ENCODE measurements at places on chromosomes 11 and 22. TPM values are rescaled to one million over a fixed set of nuclear protein-coding genes. Genes with fewer than 3 reads are reported as not detected.

GRCh38 chr22:36918586-36919284, 5.3 kb downstream of the CSF2RB start:
- no peak overlapping the region for H3K4me3 ChIP-seq
- DNase-seq: no peak
- no peaks in the 10 kb centered on the region for H3K36me3 ChIP-seq

DNA sequence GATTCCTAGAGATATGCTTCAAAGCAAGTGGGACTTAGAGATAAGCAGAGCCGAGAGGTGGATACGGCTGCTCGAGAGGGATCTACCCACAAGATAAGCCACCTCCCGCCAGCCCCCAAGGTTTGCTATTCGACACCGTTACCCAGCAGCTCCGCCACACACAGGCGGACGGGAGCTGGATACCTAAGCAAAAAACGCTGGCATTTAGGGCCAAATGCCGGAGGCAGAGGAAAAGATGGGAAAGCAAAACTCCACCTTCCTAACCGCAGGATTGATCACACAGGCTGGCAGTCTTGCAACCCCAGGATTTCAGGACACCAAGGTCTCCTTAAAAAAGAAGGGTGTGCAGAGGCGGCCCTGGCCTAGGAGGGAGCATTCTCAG, 709 bp downstream of the FTH1 start:
- peaks cover 22% of the 10 kb centered on the region for H3K36me3 ChIP-seq
- peaks cover 29% of the 10 kb centered on the region for H3K4me1 ChIP-seq
- peak overlapping the region; percentile 56 for H3K27ac ChIP-seq

GRCh38 chr11:77322506-77322905, 21.0 kb upstream of the GDPD4 start:
- H3K4me1 ChIP-seq: peaks cover 10% of the 10 kb centered on the region
- DNase-seq: peak; percentile 95
- H3K27ac ChIP-seq: no peak overlapping the region
- no peaks in the 10 kb centered on the region for H3K27me3 ChIP-seq

GRCh38 chr11:64762674-64763525, 3.1 kb upstream of the PYGM start:
- peaks cover 24% of the 10 kb centered on the region for H3K4me1 ChIP-seq
- peak overlapping the region; percentile 20 for H3K27ac ChIP-seq
- no peaks in the 10 kb centered on the region for H3K27me3 ChIP-seq
- no peak overlapping the region for H3K4me3 ChIP-seq
- peak; percentile 76 for DNase-seq

DNA sequence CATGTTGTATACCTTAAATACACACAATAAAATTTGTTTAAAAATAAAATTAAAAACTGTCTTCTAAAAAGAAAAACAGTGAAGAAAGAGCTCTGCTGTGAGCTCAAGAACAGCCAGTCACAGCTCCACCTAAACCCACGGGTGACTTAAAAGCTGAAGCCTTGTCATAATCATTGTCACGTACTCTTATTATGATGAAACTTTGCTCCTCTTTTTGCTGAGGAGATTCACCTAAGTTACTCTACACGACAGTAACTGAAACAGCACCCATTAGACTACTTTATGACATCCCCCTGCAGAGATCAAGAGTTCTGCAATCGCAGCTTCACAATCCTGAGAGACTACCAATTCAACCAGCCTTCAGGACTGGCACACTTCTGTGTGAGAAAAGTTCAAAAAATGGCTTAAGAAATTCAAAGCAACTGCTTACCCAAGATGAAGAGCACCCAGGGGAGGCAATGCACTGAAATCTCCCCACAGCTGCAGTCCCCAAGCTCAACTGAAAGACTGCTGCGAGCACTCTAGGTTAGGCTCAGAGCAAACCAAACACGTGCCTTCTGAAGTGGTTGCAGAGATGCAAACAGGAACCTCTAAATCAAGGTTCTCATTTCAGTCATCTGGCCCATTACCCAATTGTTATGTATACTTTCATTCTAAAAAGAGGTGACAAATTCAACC, at the start of gene JAML:
TSS of gene JAML (minus strand) at position 501 of the 678 bp plus-strand sequence. CDS start 10,145 bp downstream, outside the sequence.
- peaks cover 12% of the 10 kb centered on the region for H3K27me3 ChIP-seq
- no peak for DNase-seq
- H3K4me3 ChIP-seq: no peak within 1 kb of the TSS
- H3K36me3 ChIP-seq: no peaks in the 10 kb centered on the region

Gene KCNJ4
- 0.19 TPM for total RNA-seq

Gene ANO5
- total RNA-seq: 2.5 TPM

Gene GAB4
- not detected for total RNA-seq
